ENCODE measurements at places on chromosomes 5 and 9.
A peak's percentile ranks its signal among the peaks of the same experiment; 100 is the strongest.

DNA sequence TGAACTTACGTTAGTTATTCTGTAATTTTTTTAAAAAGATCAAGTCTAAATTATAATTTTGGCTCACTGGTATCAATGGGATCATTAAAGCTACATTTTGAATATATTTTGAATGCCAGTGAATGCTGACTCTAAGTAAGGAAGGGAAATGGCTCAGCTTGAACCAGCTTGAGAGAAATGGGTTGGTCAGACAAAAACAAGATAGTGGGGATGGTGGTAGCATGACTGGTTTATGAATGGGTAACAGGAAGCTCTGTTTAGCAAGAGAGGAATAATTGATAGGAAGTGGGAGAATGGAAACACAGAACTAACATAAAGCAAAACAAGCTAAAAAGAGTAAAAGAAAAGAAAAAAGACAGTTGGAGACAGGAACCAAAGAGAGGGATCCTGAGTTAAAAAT is 220.2 kb downstream of the ADAMTS6 start:
- no peak for DNase-seq

- DNase-seq, result peak; percentile 13
Observed at GRCh38 chr9:76876098-76876497, 29.8 kb downstream of the PRUNE2 start.

- peak; percentile 72 for DNase-seq
Observed at GRCh38 chr5:30505014-30505886, 688.2 kb upstream of the CDH6 start.

DNA sequence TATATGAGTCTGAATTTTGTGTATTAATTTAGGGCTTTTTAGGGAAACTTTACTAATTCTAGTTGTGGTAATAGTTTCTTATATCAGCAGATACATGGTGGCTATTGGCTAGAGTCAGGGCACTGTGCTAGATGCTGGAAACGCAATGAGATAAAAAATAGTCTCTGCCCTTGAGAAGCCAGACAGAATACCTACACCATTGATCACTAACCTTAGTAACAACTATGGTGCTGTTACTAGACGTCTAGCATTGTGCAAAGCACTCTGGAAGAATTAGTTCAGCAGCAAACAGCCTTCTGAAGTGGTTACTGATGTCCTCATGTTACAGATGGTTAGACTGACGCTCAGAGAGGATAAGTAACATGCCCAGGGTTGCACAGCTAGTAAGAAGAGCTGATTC is 61.8 kb downstream of the GDA start:
- no peak for DNase-seq

DNA sequence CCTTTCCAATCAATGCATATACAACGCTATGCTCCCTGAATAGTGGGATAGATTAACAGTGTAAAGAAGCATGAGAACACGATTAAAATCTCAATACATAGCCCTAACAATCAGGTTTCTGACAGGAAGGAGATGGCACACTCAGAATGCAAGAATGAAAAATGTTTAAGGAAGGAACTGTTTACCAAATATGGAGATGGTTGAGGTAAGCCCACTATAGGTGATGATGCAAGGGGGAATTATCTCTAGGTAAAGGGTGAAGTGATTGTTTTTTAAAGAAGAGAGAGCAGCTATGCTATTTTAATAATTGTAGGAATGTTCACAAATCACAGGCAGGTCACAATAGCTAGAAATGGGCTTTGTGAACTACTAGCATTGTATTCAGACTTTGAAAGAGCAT is 302.4 kb downstream of the CHSY3 start:
- DNase-seq, result no peak

- no peak for DNase-seq
Observed at GRCh38 chr9:128105538-128106175, 21.9 kb downstream of the PTGES2 start.

DNA sequence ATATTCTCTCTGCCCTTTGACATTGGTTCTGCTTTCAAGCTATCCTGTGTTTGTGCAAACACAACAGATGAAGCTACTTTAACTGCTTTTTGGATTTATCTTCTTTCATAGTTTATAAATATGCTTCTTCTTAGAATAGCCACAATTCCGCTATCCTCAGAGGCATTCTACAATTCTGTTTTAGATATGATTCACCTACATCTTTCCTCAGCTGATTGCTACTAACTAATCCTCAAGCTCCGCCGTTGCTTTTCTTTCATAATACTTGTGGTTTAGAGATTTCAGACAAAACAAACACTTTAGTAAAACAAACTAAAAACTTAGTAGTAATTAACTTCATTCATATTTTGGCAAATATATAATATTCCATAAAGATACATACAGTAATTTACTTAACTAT is 52.5 kb downstream of the ECPAS start:
- DNase-seq, result no peak

DNA sequence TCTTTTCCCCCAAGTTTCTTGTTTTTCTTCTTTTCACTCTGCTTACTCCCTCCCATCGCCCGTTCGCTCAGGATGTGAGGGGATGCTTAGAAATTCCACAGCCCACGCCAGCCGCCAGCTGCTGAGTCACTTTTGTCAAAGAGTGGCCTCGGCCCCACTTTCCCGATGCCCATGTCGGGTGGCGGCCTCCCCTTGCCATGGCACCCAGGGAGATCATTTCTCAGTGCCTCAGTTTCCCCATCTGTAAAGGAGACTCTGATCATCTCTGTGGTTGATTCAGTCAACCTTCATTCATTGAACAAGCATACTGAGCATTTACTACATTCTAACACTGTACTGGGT is 353 bp upstream of the PDGFRB start:
- no peak for DNase-seq

DNA sequence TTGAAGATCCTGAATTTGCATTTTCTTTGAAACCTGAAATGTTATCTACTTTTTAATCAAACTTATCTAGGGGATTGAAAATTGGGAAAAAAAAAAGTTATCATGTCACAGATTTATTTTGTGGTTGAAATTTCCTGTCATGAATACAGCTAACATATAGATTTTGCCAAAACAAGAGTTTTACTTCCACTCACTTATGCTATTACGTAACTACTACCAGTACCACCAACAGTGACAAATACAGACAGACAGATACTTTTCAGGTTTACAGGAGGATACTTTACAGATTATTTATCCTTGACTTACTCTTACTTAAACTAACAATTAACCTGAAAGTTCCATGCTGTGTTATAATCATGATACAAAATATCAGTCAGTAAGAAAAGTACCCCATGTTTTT is 6.8 kb upstream of the MRPS30 start:
- no peak for DNase-seq

GRCh38 chr5:169433221-169433651 is 132.3 kb upstream of the SLIT3 start:
- no peak for DNase-seq

- DNase-seq, result peak; percentile 85
Observed at GRCh38 chr9:34437006-34437925, 21.1 kb downstream of the FAM219A start.

- DNase-seq, result no peak
Observed at GRCh38 chr9:110168486-110168885, 39.5 kb downstream of the C9orf152 start.

All from astrocyte of the spinal cord (primary cell).